ENCODE measurements at places on chromosomes 5 and 9.

- DNase-seq, result no peak
These were observed 57.8 kb downstream of the BARX1 start for GRCh38 chr9:93897075-93897970.

GRCh38 chr9:81108391-81108790, 581.0 kb downstream of the TLE1 start:
- DNase-seq, result peak; percentile 18

DNA sequence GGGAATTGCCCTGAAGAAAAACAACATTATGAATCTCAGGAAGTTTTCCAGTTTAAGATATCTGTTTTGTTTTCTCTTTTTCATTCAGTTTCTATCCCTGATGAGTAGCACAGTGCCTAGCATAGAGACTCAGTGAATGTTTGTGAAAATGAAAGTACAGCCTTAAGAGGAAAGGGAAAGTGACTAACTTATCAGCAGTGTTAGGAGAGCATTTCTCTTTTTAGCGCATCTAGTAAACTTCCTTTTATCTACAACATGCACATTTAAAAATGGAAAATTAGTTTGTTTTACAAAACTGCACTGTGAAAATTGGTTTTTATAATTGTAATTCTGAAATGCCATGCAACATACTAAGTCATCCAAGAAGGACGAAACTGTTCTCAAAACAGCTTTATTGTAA, 110.8 kb downstream of the SMARCA2 start:
- no peak for DNase-seq

DNA sequence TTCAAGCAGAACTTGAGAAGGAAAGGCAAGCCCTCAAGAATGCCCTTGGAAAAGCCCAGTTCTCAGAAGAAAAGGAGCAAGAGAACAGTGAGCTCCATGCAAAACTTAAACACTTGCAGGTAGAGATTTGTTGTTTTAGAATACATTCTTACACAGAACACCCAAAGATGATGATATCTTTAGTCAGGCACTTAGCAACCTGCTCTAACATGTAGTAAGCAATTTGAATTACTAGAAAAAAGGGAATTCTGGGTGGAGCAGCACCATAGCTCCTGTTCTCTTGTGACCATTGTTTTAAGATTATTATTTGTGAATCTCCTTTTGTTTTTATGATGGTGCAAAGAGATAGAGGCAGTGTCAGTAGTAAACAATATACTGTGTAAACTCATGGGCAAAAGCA, 63.1 kb downstream of the RAB14 start:
- DNase-seq, result no peak

- DNase-seq, result no peak
These were observed 10.1 kb downstream of the ACO1 start for GRCh38 chr9:32394381-32395049.

- peak; percentile 57 for DNase-seq
These were observed 34.6 kb upstream of the NFIB start for GRCh38 chr9:14348373-14349145.

- peak; percentile 26 for DNase-seq
These were observed 103.5 kb upstream of the ARRDC3 start for GRCh38 chr5:91486638-91487037.

GRCh38 chr5:177515580-177515979, 1.2 kb downstream of the DDX41 start:
- no peak for DNase-seq

DNA sequence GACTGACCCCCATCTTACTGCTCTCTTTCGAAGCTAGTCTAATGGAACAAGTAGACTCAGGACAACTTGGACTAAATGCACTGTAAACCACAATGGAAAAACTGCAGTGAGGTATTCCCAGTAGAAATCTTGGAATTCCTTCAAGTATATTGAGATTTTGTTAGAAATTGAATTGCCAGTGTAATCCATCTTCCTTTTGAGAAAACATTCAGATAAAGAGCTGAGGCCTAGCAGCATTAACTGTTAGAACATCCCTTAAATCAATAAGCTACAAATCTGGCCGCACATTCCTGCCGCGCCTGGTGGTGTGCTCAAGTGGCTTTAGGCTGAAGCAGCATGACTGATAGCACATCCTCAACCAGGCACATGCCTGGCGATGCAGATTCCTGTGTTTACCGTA, 29.3 kb downstream of the PPIC start:
- DNase-seq, result peak; percentile 9

DNA sequence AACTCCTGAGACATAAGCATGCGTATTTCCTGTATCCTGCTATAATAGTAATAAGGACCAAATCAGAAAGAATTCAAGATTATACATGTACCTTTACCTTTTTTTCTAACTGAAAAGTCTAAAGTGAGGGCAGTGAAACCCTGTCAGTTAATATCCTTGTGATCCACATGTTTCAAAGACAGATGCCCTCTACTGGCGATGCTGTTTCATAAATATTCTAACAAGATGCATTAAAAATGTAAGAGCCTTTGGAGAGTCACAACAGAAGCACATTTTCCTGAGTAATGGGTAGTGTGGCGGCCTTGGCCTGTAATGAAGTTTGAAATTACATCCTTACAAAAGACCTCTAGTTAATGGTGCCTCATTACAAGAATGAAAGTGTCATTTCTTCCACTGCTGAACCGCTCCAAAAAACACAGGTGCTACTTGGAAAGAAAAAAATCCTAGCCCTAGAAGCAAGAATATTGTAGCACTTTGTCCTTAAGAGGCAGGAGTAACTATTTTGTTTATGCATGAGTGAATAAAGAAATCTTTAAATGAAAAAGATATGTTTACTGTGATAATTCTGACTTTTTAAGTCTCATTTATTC, 232.6 kb downstream of the EPB41L4A start:
- DNase-seq, result peak; percentile 47

GRCh38 chr5:27708534-27708933, 670.1 kb upstream of the CDH9 start:
- DNase-seq, result peak; percentile 52

DNA sequence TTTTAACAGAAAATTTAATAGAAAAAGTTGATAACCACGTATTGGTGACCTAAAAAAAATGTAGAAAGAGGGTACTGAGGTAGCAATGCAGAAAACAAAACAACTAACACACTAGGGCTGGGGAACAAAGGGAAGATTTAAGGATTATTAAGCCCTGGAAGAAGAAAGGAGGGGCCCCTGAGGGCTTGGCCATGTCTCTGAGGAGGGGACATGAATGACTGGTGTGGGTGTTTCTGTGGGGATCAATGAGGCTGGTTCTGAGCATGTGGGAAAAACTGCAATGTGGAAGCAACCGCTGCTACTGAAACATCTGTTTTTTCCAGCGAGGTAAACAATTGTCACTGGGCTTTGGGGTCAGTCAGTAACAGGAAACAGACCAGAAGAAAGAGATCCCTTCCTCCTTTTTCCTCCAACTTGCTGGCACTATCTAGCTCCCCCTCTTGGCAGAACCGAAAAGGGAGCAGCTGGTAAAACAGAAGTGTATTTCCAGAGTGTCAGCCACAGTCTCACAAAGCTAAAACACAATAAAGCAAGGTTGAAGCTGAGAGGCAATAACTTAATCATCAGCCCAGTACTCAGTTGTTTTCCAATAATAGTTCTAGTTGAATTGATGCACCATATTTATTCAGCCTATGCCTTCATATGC, 48.3 kb downstream of the ATPSCKMT start:
- DNase-seq, result no peak

DNA sequence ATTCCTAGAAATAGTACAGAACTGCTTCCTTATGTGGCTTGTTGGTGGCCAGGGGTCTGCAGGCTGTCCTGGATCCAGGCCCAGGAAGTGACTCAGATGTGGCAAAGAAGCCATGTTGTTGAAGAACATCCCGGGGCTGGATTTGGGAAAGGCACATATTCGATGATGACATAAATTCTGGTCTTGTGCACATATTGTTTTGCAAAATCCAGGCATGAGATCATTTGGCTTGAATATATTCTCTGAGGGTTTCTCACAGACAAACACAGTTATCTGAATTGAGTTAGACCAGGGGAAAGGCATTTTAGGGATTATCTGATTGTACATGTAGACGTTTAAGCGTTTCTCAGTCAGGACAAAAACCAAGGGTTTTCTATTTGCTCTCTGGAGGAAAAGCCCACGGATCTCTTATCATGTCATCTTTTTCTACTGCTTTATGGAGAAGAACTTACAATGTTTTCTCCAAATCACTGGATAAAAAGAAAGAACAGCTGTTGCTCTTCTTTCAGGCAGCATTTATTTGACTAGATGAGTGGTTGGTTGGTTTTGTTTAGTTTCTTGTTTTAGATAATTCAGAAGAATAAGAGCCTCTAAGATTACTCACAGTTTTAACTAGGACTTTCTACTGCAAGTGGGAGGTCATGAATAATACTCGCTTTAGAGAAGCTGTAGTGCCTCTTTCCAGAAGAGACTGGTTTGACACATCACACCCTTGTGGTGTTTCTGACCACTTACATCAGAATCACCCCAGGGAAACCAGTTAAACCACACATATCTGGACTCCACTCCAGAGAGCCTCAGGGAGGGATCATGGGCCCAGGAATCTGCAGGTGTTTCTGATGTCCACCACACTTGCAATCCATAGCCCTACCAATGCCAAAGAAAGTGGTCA, 29.5 kb upstream of the LHFPL2 start:
- peak; percentile 94 for DNase-seq

- DNase-seq, result no peak
These were observed 127.9 kb upstream of the FER start for GRCh38 chr5:108619815-108620214.

GRCh38 chr5:78649211-78649695, 681 bp upstream of the LHFPL2 start:
- no peak for DNase-seq

GRCh38 chr9:136700959-136701667, 11.3 kb upstream of the DIPK1B start:
- no peak for DNase-seq

- no peak for DNase-seq
These were observed 15.4 kb downstream of the CEMIP2 start for GRCh38 chr9:71752928-71753327.

DNA sequence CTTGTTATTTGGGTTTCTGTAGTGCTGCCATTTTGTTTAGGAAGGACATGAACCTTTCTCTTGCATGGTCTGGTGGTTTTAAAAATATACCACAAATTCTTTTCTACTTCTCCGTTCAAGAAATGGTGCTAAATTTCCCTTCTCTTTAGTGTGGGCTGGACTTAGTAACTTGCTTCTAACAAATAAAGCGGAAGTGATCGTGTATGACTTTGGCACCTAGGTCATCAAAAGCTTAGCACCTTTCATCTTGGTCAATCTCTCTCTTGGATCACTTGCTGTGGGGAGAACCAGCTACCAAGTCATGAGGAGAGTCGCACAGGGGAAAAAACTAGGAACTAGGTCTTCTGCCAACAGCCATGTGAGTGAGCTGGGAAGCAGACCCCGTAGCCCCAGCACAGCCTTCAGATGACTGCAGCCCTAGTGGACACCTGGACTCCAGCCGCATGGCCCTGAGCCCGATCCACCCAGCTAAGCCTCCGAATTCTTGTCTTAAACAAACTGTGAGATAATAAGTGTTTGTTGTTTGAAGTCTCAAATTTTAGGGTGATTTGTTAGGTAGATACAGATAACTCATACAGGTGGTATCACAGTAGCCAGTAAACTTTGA, 87.7 kb upstream of the CKMT2 start:
- no peak for DNase-seq

DNA sequence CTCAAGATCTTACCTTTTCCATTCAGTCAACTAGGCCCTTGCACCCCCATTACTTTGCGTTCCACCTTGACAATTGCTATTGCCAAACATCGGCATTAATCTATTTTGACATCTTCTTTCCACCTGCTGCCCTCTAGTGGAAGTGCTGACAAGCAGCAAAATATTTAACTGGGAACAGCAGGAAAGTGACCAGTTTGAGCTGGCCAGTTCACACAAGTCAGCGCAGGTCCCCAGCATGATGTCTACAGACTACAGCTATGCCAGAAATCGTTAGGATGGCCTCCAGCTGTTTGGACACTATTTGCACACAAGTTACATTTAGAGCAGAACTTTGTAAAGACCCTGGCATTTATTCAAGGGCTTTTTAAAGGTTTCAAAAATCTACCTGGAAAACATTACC, 160.1 kb downstream of the GHR start:
- peak; percentile 48 for DNase-seq

GRCh38 chr5:123585871-123586270, 73.9 kb downstream of the CSNK1G3 start:
- no peak for DNase-seq

- no peak for DNase-seq
These were observed 221.6 kb downstream of the MAT2B start for GRCh38 chr5:163727028-163727427.

- DNase-seq, result no peak
These were observed 74.7 kb upstream of the UNC5A start for GRCh38 chr5:176735383-176736265.

DNA sequence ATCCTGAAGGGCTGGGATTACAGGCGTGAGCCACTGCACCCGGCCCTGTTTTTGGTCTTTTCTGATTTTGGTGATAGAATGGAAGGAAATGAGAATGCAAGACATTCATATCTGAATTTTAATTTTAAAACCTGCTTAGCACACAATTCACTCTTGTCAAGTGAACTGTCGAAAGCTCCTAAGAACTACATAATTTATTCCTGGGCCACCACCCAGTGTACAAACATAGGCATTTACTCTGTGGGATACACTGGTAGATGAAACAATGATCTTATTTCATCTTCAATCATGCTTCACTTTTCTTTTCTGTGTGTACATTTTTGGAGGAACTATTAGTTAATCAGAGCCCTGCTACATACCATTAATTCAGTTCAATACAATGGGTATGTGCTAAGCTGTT, 227.3 kb downstream of the EBF1 start:
- no peak for DNase-seq

DNA sequence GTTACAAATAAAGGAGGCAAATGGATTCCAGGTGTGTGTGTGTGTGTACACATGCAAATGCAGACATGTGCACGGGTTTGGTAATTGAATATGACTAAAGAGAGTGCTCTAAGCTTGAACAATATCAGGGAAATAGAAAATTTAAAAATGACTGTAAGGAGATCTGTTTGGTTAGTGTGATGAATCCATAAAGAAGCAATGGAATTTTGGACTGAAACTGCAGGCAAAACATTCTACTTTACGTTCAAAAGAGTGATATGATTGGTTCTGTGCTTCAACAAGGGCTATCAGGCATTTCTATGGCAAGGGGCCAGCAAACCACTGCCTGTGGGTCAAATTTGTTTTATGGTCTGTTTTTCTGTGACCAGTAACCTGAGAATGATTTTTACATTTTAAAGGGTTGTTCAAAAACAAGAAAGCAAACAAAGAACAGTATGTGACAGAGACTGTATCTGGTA, 332.8 kb upstream of the KLF9 start:
- peak; percentile 29 for DNase-seq

- no peak for DNase-seq
These were observed 56.3 kb upstream of the BICD2 start for GRCh38 chr9:92820964-92821363.

DNA sequence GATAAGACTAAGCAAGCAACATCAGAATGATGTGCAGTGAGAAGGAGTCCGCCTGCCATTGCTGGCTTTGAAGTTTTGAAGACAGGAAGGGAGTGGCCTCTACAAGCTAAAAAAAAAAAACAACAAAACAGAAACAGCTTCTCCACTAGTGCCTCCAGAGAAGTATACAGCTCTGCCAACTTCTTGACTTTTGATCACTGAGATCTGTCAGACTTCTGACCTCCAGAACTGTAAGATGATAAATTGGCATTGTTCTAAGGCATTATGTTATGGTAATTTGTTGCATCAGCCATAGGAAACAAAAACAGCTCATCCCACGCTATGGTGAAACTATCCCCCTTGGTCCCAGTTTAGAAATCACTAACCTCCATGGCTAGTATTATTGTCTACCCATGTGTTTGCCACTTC, 131.0 kb upstream of the VCAN start:
- DNase-seq, result no peak
